RPMI8226 (cell line): ENCODE measurements at places on chromosomes 7 and 10.

- DNase-seq, result no peak
These were observed 704.0 kb upstream of the LRRN3 start for GRCh38 chr7:110386913-110387312.

DNA sequence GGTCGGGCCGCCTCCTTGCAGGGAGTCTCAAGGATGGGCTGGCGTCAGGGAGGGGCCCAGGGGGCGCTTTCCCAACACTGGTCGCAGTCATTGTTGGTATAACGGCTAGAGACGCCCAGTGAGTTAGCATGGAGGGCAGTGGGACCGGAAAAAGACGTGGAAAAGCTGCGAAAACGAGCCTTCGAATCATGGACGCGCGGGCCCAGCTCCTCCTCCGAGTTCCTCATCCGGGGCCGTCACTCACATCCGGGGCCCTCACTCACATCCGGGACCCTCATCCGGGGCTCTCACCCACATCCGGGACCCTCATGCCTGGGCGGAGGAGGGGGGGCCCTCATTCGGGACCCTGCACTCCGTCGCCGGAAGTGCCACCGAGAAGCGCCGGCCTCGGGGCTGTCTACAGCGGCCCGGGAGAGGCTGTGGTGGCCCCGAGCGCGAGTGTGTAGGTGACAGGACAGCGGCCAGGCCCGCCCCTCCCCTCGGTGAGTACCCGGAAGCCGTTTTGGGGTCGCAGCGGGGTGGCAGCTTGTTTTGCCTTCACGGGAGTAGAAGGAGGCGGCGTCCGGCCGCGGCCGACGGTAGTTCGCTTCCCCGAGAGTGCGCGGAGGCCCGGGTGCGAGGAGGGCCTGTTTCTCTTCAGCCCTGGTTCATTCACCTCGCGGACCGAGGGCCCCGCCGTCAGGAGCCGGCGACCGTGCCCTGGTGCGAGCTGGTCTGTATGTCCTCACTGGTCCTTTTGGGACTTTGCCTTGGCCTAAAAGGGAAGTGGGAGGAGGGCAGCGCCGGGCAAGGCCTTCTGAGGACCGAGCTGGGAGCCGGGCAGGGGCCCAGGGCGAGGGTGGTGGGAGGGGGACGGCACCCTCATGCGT is at the start of gene ZNF655:
TSS of gene ZNF655 (plus strand) at position 337 of the 869 bp plus-strand sequence. CDS start 1,918 bp downstream, outside the sequence.
- DNase-seq, result peak; percentile 86

DNA sequence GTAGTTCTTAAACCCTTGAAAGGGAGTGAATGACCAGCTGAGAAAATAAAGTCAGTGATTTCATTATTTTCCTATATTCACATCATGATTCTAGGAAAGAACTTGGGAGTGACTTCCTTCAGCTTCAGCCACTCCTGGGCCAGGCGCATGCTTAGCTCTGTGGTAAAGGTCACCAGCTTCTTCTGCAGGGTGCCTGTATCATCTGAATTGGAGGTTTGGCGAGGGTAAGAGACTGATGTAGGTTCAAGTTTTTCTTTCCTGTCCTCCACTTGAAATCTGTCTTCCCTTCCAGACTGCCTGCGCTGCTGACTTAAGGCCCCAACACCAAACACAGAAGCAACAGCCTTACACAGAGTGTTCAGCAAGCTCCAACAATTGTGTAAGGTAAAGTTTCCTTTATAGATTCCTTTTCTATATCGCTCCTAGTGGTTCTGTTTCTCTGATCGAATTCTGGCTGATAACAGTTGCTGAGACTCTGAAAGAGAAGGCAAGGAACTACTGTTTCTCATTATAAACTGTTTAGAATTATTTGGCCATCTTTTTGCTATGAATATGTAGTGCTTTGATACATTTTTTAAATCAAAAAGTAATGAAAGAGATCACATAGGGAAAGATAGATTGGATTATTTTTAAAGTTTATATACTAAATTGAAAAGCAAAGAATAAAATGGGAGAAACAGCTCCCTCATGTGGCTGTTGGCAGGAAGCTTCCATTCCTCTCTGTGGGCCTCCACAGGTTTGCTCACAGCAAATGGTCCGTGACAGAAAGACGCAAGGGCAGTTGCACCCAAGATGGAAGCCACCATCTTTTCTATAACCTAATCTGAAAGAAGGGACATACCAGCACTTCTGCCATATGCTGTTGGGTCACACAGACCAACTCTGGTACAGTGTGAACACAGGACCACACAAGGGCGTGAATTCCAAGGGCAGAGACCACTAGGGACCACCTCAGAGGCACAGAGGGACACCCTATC is 14.0 kb downstream of the GATAD1 start:
- DNase-seq, result peak; percentile 57

DNA sequence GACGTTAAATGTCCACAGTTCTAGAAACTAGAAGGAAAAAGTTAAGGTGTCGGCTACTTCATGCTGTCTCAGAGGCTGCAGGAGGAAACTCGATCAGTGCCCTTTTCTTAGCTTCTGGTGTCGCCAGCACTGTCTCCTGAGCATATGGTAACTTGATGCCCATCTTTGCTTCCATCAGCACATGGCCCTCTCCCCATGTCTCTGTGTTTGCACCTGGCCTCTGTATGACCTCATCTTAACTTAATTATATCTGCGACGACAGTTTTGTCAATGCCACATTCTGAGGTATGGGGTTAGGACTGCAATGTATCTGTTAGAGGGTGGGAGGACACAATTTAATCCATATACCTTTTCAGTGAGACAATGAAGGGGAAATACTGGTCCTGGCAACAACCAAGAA is 449.9 kb downstream of the POM121L12 start:
- DNase-seq, result no peak

DNA sequence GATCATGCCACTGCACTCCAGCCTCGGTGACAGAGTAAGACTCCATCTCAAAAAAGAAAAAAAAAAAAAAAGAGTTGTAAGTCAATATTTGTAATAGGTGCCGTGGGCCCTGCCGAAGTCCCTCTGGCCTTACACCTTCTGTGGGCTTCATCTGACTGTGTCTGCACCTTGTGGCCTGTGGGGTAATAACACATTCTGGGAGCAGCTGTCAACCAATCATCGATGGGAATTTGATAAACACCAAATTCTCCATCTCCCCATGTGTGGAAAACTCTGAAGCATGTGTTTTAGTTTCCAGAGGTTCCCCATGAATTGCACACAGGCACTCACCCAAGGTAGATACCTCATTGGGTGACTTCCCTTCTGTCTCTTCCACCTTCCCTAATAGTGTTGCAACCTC is 10.8 kb downstream of the ZNF394 start:
- peak; percentile 9 for DNase-seq

DNA sequence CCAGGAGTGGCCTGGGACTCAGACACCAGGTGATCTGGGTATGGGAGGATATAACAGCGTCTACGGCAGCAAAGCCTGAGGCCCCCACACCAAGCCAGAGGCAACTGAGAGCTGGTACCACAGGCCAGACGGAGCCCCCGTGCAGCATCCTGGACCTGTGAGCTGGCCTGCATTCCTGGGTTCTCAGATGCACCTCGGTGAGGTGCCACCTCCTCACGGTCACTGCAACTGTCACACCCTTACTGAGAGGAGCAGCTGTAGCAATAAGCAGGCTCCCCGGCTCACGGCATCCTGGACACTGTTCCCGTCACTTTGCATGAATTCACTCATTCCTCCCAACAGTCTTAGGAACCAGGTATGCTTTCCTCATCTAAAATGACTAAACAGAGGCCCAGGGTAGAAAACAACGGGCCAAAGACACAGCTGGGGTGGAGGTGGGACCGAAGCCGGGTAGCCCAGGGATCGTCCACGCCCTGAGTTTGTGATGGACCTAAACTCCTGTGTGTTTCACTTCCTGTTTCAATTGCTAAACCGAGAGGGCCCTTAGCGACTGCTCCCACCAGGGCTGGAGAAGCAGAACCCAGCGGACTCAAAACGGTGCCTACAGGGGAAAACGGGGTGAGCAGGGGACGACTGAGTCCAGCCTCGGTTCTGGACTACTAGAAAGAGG is 98.7 kb downstream of the CTBP2 start:
- DNase-seq, result peak; percentile 61

- no peak for DNase-seq
These were observed 166.2 kb downstream of the EXOC4 start for GRCh38 chr7:133419041-133419440.

- no peak for DNase-seq
These were observed 238.5 kb downstream of the ZMYND11 start for GRCh38 chr10:373526-374309.

- DNase-seq, result peak; percentile 34
These were observed 34.3 kb upstream of the PTF1A start for GRCh38 chr10:23157691-23158369.

DNA sequence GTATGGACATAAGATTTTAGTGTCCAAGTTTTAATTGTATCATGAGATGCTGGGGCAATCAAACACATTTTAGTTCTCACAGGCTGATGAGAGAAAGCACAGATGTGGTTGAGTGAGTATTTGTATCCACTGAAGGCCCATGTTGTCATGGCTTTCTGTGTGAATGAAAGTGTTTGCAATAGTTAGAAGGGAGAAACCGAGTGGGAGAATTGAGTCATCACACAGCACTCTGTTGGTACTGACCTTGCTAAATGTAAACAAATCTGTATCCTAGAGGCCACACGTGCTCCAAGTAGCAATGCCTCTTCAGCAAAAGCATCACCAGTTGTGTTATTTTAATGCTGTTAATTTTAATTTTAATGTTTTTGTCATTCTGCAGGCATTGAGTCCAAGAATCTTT is 121.2 kb downstream of the EMX2 start:
- no peak for DNase-seq

DNA sequence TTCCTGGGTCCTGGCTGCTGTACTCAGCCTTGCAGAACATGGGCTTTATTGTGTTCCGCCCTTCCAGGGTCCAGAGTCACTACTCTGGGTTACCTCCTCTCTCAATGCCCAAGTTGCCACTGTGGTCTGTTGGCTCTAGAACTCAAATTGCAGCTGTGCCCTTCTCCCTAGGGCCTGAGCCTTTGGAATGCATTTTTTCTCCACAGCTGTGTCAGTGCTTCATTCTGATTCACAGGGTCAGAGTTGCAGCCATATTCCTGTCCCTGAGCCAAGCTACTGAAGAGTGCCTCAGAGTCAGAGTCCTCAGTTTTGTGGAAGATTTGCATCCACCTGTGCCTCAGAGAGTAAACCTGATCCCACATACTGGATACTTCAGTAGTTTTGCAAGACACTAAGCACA is 167.5 kb downstream of the ITGB1 start:
- no peak for DNase-seq

- no peak for DNase-seq
These were observed 486.5 kb downstream of the CALN1 start for GRCh38 chr7:71925663-71926062.

GRCh38 chr10:13158401-13158800 is 3.0 kb upstream of the MCM10 start:
- no peak for DNase-seq

- no peak for DNase-seq
These were observed 19.7 kb downstream of the MET start for GRCh38 chr7:116691664-116692063.

DNA sequence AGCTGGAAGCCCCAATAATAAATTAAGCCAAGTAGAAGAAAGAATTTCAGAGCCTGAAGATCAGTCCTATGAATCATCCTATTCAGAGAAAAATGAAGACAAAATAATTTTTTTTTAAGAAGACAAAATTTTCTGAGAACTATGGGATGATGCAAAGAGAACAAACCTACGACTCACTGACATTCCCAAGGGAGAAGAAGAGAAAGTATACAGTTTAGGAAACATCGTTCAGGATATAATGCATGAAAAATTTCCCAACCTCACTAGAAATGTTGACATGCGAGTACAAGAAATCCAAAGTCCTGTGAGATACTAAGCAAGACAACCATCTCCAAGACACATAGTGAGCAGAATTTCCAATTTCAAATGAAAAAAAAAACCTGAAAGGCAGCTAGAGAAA is 150.5 kb downstream of the THSD7A start:
- DNase-seq, result no peak

DNA sequence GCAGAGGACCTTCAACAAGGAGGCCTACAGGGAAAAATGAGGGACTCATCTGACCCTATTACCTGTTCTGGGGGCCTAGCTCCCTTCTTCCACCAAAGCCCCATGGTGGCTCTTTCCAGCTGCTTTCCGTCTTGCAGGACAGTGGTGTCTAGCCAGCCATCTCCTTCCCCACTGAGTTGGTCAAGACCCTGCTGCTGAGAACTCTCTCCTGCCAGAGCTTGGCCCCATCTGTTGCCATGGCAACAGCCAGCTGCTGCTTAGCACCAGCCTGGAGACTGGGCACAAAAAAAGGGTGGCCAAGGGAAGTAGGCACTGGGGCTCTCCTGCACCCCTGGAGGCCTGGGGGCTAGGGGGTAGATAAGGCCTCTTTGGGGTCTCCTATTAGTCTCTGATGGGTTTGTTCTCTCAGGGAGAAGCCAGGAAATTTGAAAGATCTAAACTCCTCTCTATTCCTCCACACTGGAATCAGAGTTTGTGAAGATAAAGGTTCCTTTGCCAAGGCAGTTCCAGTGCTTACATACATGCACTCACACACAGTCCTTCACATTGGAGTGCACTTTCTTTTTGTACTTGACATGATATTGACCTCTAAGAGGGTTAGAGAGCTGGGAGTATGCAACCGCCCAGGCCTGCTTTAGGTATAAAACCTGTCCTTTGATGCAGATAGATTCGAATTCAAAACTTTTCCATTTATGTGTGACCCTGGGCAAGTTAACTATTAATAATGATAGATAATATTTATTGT is 15.8 kb downstream of the TSPAN33 start:
- DNase-seq, result peak; percentile 47

GRCh38 chr7:32091608-32092210 is 21.5 kb upstream of the PDE1C start:
- no peak for DNase-seq

GRCh38 chr7:116177009-116177408 is 33.3 kb upstream of the TES start:
- DNase-seq, result no peak

DNA sequence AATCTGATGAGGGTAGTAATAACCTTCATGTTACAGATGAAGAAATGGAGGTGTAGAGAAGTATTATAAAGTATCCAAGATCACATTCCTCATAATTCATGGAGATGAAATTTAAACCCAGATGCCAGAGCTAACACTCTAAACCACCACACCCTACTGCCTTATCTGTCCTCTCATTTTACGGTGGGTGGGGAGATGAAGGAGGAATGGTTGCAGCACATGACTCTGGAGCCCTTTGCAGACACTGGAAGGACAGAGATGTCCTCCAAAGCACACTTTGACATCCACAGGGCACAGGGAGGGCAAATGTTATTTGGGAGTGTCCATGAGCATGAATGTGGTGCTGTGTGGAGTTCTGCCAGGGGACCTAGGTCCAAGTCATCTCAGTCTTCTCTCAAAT is 1.1 kb downstream of the PLEKHS1 start:
- no peak for DNase-seq

- no peak for DNase-seq
These were observed 796 bp downstream of the CDK14 start for GRCh38 chr7:90596671-90597562.

DNA sequence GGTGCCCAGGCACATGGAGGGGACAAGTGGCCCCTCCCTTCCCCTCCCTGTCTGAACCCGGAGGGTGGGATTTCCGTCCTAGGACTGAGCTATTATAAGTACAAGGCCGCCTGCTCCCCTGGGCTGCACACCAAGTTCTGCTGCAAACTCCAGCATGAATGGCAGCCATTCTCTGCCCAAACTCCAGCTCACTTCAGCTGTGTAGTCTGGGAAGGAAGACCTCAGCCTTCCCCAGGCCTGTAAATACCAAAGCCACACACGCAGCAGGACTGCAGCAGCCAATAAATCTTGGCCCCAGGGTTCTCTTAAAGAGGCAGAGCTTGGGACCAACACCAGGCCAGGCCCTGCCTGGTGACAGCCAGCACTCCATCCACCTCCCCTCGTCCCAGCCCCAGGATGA is 291.3 kb upstream of the ZMIZ1 start:
- DNase-seq, result no peak
